ENCODE measurements at places on chromosomes 11 and 22.

DNA sequence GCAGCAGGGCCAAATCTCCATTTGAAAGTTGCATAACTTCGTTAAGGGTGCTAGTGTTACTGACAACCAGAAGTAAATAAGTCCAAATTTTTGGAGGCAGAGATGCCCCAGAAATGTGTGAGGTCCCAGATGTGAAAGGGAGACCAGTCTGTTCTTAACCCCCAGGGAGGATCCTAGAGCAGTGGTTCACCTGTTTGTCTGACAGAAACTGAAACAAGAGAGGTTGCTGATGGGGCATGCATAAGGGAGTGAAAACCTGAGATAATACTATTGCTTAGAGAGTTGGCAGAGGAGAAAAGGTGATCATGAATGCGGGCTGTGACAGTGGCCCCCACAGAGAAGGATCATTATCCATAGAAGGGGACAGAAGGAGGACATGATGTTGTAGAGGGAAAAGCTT is 3.8 kb downstream of the CBLIF start:
- no peak for DNase-seq

DNA sequence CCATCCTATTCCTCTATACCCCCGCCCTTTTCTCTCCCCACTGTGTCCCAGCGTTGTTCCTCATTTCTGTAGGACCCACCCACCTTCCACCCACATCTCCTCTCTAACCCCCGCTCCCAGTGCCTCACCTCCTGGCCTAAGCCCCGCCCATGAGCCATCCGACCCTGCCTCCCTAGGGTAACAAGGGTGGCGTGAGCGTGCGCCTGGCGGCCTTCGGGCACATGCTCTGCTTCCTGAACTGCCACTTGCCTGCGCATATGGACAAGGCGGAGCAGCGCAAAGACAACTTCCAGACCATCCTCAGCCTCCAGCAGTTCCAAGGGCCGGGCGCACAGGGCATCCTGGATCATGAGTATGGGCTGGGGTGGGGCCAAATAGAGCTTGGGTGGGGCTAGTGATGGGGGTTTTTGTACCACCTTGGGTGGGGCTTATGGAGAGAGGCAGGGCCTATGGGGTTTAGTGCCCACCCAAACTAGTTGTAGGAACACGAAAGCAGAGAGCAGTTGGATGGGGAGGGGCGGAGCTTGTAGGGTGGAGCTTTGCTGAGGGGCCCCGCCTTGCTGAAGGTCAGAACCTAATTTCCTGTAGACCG is 4.5 kb downstream of the INPP5J start:
- no peak for DNase-seq

DNA sequence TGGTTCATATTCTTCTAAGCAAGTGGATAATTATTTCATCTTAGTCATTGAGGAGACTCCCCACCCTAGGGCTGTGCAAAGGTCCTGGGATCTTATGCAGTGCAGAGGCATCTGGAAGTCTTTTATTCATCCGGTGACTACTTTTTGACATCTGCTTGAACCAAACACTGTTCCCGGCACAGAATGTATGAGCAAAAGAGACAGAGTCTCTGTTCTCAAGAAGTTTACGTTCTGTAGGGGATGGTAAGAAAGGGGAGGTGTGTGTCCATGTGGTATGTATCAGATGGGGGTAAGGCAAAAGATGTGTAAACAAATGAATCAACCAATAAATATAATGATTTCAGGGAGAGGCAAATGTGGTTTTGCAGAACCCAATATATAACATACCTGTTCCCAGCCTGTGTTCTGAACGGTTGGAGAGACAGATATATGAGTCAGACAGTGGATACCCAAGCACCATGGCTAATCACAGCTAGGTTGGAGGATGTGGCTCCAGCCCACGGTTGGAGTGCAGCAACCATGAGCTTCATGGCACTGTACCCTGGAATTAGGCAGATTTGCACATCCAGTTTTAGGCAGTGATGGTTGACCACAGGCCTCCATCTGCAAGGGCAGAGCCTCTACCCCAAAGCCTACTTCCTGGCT is 75.1 kb upstream of the CADM1 start:
- no peak for DNase-seq

DNA sequence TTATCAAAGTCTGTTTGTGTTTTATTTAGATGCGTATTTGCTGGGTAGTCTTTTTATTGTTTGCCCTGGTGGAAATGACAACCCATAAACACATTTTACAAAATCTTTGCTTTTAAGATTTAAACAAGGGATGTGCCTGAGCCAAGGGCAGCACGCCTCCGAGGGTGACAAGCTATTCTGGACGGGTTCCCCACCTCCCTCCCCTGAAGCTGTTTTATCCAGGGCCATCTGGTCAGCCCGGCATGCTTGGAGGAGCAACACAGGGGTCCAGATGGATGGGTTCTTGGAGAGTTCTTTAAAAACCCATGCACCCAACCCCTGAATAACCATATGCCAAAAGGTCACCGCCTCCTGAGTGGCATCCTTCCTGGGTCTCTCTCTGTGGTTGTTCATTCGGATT is 408.9 kb downstream of the OPCML start:
- no peak for DNase-seq

DNA sequence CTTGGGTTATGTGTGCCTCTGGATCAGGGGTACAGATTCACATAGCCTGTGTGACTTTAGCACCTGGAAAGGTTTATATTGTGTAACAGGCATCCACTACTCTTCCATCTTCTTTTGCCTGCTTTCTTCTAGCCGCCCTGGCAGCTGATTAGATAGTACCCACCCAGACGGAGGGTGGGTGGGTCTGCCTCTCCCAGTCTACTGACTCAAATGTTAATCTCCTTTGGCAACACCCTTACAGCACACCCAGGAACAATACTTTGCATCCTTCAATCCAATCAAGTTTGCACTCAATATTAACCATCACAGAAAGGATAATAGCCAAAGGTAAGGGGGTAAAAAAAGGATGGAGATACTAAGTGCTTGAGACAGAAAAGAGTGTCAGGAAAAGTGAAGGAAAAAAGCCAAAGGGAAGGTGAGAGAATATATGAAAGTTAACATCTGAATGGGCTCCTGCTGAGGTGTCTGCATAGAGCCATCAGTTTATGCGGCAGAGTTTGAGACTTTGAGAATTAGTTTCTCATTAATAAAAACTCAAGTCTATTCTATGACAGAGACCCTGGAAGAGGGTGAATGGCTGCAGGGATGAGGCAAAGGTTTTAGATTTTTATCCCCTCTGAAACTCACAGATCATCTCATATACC is 2.6 kb upstream of the OR51B6 start:
- DNase-seq = no peak

- DNase-seq = peak; percentile 31
Observed at GRCh38 chr22:37230673-37231405, 13.2 kb downstream of the RAC2 start.

DNA sequence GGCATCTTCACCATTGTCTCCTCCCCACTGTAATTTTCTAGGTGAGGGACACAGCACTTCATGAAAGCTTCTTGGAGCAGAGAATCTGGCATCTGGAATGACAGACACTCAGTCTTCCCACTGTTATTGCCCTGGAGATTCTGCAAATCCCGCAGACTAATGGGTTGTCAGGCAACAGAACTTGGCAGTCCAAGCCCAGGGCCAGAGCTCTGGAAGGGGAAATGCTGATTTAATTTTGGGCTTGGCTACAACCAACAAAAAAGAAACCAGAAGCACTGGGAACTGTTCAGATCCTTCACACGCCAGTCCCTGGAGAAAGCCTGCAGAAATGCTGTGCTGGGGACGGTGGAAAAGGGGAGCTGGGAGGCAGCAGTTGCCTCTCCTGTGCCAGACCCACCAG is 71.5 kb upstream of the BID start:
- DNase-seq = no peak

All from ELR (cell line).